NCI-H510A treated with DMSO at 0.1 percent for 48 hours (cell line): ENCODE measurements at places on chromosomes 7 and 10.

- DNase-seq, result peak; percentile 71
These were observed 57.2 kb downstream of the DDC start for GRCh38 chr7:50507898-50508470.

- DNase-seq, result no peak
These were observed 39.7 kb downstream of the ODAD2 start for GRCh38 chr10:27959093-27959715.

DNA sequence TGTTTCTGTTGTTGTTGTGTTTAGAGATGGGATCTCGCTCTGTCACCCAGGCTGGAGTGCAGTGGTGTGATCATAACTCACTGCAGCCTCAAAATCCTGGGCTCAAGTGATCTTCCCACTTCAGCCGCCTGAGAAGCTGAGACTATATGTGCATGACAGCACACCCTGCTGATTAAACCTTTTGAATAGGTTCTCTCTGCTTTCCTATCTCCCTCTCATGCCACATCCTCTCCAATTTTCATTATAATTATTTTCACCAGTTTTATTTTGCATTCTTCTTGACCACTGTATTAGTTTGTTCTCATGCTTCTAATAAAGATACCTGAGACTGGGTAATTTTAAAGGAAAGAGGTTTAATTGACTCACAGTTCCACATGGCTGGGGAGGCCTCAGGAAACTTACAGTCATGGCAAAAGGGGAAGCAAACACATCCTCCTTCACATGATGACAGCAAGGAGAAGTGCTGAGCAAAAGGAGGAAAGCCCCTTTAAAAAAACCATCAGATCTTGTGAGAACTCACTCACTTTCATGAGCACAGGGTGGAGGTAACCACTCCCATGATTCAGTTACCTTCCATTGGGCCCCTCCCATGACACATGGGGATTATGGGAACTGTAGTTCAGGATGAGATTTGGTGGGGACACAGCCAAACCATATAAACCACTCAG lies 12.9 kb downstream of the AGK start:
- DNase-seq, result no peak

GRCh38 chr7:137172105-137172590 lies 171.4 kb downstream of the PTN start:
- no peak for DNase-seq

- DNase-seq, result no peak
These were observed 8.4 kb upstream of the C10orf88 start for GRCh38 chr10:122962405-122962804.

DNA sequence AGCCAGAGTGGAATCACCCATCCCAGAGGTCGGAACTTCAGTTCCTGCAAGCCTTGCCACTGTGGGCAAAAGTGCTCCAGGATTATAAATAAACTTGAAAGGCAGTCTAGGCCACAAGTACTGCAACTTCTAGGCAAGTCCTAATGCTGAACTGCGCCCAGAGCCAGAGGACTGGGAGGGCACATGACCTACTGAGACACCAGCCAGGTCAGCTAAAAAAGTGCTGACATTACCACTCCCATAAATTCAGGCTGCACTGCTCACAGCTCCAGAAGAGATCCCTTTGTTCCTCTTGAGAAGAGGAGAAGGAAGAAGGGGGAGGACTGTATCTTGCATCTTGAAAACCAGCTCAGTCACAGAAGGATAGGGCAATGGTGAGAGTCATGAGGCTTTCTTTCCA lies 1084.1 kb upstream of the PHF14 start:
- DNase-seq, result no peak

DNA sequence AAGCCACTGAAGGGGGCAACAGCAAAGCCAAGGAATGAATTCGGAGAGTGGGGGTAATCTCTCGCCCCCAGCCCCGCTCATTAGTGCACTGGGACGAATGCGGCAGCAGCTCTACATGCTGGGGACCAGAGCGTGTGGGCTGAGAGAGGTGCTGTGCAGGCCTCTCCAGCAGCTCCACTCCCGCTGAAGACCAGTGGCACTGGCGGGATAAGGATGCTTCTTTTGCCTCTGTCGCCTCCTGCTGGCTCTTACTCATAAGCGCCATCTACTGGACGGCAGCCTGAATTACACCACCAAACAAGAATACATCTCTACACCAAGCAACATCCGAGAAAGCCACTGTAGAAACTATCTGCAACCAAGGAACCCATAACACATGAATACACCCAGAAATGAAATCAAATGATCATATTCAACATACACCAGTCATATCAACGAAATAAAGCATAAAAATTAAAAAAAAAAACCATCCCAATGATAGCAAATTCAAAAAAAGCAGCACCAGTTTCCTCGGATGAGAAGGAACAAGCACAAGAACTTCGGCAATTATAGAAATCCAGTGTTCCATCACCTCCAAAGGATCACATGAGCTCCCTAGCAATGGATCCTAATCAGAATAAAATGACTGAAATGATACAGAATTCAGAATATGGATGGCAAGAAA lies 79.0 kb upstream of the TMEM168 start:
- no peak for DNase-seq

GRCh38 chr10:79206300-79207095 lies 137.7 kb downstream of the ZMIZ1 start:
- no peak for DNase-seq

DNA sequence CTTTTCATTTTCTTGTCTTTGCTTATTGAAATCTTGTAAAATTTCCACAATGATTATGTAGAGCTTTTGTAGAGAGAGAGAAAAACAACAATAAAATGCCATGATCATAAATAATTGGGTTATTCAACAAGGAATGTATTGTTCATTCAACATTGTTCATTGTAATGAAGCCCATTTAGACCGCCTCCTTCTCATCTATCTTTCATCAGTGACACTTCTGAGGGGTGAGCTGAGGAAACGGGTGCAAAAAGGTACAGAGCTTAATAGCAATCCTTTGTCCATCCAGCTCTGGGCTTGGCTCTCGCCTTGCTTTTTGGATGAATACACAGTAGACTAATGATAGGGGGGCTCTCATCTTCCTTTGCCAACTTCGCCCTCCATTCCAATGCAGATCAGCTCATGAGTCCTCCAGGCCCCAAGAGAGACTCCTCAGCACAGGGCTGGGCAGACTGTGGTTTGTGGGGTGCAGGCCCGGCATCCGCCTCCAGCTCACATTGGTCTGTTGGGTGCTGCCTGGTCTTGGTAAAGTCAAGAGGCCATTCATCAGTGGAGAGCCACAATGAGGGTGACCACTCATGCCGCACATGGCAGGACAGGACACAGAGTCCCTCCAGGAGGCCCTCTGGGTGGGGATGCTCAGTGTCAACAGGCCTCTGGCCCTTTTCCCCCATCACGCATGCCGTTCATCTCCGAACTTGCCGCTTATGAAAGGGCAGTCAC lies 17.9 kb upstream of the PPA1 start:
- no peak for DNase-seq

- DNase-seq, result no peak
These were observed 154.5 kb upstream of the KLF14 start for GRCh38 chr7:130888468-130888867.

- no peak for DNase-seq
These were observed 13.7 kb upstream of the GPR141 start for GRCh38 chr7:37669818-37670217.

GRCh38 chr10:130749911-130750310 lies 561.6 kb downstream of the TCERG1L start:
- DNase-seq, result no peak

- peak; percentile 10 for DNase-seq
These were observed 91.5 kb downstream of the ARID5B start for GRCh38 chr10:61992671-61993668.

- DNase-seq, result no peak
These were observed 626.5 kb downstream of the SDK1 start for GRCh38 chr7:3927446-3928110.

DNA sequence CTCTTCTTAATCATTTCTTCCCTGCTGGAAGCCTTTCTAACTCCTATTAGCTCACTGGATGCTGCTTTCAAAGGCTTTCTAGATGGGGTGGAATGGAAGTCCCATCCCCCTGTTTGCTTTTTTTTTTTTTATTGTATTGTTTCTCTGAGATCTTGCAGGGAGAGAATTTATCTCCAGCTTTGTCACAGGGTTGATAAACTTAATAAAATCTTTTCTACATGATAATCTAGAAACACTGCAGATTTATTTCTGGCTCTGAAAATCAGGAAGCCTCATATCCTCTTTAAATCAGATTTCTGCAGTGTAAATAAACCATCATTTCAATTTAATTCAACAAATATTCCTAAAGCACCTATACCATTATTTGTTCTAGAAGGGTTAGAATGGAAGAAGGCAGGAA lies 37.2 kb upstream of the CHCHD3 start:
- no peak for DNase-seq

- peak; percentile 61 for DNase-seq
These were observed 3.9 kb downstream of the LMBR1 start for GRCh38 chr7:156889089-156889488.

DNA sequence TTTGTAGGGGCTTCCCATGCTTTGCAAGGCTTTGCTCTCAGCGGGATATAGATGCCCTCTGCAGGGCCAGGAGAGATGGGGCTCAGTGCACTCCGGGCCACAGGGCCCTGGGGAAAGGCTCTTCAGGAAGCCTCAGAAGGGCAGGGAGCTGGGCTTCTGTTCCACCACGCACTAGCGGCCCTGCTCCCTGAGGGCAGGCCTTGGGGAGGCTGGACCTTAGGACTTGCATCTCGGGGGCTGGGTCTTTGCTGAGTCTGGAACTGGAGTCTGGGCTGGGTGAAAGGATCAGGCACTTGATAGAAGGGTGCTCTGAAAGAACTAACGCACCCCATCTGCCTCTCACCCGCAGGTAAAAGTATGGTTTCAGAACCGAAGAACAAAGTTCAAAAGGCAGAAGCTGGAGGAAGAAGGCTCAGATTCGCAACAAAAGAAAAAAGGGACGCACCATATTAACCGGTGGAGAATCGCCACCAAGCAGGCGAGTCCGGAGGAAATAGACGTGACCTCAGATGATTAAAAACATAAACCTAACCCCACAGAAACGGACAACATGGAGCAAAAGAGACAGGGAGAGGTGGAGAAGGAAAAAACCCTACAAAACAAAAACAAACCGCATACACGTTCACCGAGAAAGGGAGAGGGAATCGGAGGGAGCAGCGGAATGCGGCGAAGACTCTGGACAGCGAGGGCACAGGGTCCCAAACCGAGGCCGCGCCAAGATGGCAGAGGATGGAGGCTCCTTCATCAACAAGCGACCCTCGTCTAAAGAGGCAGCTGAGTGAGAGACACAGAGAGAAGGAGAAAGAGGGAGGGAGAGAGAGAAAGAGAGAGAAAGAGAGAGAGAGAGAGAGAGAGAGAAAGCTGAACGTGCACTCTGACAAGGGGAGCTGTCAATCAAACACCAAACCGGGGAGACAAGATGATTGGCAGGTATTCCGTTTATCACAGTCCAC lies 5.4 kb downstream of the EMX2 start:
- DNase-seq, result no peak

GRCh38 chr10:104938031-104938430 lies 296.9 kb downstream of the SORCS3 start:
- no peak for DNase-seq

DNA sequence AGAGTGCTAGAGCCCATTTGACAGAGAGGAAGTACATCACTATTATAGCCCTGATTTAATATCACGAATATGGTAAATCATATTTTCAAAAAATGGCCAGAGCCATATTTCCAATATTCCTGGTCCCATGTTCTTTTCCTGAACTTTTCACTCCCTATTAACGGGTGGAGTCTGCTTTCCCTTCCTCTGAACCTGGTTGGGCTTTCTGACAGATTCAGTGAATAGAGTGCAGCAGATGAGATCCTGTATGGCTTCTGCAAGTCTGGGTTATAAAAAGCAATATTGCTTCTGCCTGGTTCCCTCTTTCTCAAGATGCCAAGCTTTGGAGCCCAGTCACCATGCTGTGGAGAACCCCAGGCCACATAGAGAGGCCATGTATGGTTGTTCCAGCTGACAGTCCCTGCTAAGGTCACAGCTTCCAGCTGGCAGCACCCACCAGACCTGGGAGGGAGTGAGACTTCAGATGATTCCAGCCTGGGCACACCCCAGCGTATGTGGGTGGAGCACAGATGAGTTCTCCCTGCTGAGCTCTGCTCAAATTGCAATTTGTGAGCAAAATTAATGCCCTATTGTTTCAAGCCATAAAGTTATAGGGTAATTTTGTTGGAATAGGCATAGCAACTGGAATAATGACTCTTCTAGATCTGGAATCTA lies 17.9 kb upstream of the CHCHD3 start:
- DNase-seq, result no peak

- DNase-seq, result no peak
These were observed 63.3 kb upstream of the GHITM start for GRCh38 chr10:84076047-84076388.

- DNase-seq, result peak; percentile 1
These were observed 10.2 kb downstream of the CCDC6 start for GRCh38 chr10:59896191-59896590.

DNA sequence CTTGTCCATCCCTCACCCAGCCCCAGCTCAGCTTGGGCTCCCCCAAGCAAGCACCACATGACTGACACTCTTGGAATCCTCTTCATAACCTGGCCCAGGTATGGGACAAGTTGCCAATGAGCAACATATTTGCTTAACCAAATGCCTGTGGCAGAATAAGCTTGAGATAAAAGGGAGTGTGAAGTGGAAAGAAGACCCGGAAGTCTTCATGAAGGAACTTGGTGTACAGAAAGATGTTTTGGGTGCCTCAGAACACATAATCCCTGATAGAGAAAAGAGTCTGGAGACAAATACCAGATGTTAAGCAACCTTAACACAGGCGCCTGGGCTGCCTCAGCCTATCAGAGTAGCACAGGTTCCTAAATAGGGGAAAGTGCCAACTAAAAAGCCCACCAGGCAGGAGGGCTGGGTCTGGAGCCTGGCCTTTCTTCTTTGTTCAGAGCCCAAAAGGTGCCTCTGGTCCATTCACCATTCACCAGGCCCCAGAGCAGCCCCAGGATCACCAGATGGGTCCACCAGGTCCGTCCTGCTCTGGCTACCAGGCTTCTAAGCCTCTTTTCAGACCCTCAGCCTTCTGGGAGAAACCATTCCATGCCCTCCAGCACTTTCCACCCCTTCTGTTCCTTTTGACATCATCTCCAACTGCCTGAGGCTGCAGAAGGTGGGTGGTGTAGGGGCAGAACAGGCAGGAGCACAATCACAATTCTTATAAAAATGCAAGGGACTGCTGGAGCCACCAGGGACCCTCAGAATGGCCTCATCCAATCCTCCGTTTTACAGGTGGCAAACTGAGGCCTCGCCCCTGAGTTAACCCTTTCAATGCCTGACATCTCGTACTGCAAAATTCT lies 22.6 kb downstream of the KCNMA1 start:
- no peak for DNase-seq

- no peak for DNase-seq
These were observed 88.0 kb upstream of the PRSS58 start for GRCh38 chr7:142345811-142346210.

DNA sequence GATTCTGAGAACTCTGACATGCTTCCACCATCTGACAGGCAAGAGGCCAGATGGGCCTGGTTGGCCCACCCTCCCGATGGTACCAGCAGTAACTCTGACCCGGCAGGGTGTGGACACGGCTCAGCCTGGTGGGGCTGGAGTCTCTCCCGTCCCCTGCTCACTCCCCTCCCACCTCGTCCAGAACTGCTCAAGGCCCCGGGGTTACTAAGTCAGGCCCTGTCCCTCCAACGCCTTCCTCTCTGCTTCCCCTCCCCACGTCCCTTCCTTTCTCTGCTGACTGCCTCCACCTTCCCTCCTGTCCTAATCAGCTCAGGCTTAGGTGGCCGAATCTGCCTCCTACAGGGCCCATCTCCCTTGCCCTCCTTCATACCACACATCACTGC lies 12.5 kb downstream of the CALML5 start:
- no peak for DNase-seq
